NCI-H1436 (cell line): ENCODE measurements at places on chromosomes 2 and 18.

GRCh38 chr18:76558881-76559667 is 64.0 kb upstream of the ZNF516 start:
- no peak for DNase-seq

DNA sequence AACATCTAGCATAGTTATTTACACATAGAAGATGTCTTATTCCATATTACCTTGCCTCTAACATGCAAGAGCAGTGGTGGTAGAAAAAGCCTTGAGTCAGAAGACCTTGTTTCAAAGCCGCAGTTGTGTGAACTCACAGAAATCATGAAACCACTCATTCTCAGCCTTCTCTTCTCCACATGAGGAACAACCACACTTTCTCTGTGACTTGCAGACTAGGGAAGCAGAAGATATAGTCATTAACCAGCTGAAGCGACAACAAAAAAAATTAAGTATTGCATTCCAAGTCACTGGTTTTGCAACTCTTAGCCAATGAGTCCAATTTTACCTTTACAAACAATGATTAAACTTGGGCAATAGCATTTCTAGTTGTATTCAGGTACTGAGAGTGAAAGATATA is 19.0 kb downstream of the TWSG1 start:
- no peak for DNase-seq

- DNase-seq = no peak
These were observed 981 bp downstream of the C2orf66 start for GRCh38 chr2:196808083-196808665.

DNA sequence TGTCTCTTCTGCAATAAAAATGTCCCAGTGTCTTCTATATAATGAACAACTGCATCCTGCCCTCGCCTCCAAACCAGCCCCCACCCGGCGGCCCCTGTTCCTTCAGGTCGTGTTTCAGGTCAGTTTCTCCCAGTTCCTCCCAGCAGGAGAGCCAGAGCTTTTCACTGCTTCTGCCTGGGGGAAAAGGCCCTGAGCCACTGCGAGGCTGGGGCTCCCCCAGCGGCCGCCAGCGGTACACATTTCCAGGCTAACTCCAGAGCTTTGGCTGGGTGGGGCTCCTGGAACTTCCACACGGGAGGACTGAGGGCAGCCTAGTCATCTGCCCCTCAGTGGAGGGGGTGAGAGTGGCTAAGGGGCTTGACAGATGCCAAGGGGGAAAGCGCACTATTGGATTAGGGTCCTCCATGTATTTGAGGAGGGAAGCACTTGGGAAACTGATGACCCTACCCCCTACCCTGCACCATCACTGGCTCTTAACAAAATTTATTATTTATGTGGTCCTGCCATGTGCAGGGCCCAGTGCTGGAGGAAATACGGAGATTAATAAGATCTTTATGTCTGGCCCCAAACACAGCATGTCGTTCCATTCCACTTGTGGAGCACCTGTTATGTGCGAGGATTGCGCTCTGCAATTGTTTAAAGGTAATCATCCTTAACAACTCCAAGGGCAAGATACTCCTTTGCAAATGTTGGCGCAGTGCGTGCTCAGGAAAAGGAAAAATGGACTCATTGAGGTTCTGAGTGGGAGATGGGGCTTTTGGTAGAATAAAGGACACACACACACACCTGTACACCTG is 17.3 kb upstream of the CYS1 start:
- DNase-seq = no peak

GRCh38 chr18:54968807-54969206 is 9.5 kb upstream of the CCDC68 start:
- DNase-seq = no peak

- no peak for DNase-seq
These were observed 84.4 kb downstream of the THNSL2 start for GRCh38 chr2:88254437-88255091.

- DNase-seq = no peak
These were observed 32.1 kb downstream of the REEP1 start for GRCh38 chr2:86305195-86305914.

DNA sequence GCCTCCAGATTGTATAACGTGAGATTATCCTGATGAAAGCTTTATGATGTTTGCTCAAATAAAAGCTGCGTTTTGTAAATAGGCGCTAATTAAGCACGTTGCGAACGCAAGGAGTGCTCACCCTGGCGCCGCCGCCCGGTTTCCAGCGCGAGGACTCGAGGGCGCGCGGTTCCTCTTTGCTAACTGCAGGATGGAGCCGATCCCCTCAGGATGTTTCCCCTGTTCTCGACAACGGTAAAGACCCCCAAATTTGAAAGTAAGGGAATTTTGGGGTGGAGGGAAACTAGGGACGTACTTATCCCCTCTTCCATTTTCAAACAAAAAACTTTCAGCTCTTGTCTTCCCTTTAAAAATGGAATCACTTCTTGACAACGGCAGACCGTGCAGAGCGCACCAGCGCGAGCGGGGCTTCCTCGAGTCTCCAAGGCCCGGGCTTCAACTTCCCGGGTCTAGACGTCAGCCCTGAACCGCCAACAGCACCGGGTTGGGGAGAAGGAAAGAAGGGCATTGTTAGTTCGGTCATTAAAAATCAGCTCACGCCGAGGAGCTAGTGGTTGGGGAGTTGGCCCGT is 1.1 kb upstream of the GBX2 start:
- peak; percentile 53 for DNase-seq

DNA sequence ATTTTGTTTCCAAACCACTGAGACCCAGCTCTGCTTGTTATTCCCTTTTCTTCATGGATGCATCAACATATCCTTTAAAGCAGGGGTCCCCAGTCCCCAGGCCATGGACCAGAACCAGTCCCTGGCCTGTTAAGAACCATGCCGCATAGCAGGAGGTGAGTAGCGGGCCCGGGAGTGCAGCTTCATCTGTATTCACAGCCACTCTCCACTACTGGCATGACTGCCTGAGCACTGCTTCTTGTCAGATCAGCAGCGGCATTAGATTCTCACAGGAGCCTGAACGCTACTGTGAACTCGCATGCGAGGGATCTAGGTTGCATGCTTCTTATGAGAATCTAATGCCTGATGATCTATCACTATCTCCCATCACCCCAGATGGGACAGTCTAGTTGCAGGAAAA is 1.6 kb upstream of the POLI start:
- DNase-seq = no peak

DNA sequence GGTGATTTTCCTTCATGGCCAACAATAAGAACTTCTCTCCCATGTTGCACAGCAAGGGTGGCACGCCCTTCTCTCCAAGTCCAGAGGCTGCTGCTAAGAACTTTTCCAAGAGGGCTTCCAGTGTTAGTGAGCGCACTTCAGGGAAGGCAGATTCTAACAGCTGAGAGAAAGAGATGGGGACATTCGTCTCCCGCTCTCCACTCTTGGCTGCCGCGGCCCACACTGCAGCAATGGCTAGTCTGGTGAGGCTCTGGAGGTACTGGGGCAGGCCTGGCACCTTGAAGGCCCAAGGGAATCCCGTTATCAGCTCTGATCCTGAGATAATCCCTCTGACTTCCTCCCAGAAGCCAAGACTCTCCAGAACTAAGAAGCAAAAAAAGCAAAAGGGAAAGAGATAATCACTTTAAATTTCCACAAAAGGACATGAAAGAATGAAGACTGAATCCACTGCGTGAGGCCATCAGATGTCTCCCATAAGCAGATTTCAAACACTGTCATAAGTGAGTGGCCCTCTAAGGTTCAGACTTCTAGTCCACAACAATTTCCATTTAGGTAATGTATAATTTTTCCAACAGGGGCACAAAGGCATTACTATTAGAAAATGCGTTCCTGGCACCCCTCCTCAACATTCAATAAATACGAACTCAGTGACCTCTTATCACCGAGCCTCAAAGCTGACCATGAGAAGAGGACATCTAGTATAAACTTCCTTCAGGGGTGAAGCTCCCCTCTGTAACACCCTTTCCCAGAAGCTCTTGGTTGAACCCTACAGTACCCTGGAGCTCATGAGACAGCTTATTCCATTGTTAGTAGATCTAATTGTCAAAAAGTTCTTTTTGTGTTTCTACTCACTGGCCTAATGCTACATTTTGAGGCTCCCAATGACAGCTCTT is 66.7 kb upstream of the ZFP36L2 start:
- DNase-seq = no peak

- DNase-seq = no peak
These were observed 510.7 kb upstream of the LRRTM1 start for GRCh38 chr2:80815259-80815658.

DNA sequence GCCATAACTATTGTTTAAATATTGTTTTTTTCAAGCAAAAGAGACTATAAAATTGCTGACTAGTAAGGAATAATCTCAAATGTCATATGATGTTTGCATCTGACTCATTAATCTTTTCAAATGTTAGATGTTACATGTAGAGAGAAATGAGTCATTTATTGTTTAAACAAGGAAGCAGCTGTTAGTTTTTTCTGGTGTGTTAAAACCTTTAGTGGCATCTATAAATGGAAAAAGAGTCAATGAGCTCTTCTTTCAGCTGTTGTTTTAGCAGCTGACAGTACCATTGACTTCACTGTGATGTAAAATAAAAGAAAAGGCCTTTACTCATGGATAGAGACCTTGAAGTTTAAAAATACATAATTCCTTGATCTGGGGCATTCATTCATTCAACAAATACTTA is 1.8 kb upstream of the KLHL41 start:
- no peak for DNase-seq

- DNase-seq = no peak
These were observed 1.1 kb downstream of the CCDC93 start for GRCh38 chr2:118012778-118013177.

DNA sequence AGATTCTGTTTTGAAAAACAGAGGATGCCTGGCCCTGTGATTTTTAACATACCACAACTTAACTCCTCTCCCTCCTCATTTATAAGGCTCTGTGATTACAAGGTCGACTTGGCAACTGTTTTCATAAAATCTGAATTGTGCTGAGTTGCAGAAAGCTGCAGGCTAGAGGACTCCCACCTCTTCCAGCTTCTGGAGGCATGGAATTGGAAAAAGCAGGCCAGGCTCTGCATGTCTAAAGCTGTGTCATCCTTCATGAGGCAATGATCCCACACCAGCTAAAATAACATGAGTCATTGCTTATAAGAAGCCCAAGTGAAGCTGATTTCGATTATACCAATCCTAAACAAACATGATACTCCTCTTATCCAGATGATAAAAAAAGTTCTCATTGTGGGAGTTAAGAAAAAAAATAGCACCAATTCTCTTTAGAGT is 11.7 kb downstream of the ARHGAP28 start:
- DNase-seq = no peak
